Occipital lobe (tissue), 3 donors: ENCODE measurements at places on chromosomes 12 and 14.

- no peak for DNase-seq
Measured at GRCh38 chr12:4191642-4192041, 81.9 kb upstream of the CCND2 start.

GRCh38 chr14:92456215-92457015, 57.2 kb upstream of the RIN3 start:
- DNase-seq = no peak

- no peak for DNase-seq
Measured at GRCh38 chr14:56581041-56581727, 1.6 kb downstream of the TMEM260 start.

DNA sequence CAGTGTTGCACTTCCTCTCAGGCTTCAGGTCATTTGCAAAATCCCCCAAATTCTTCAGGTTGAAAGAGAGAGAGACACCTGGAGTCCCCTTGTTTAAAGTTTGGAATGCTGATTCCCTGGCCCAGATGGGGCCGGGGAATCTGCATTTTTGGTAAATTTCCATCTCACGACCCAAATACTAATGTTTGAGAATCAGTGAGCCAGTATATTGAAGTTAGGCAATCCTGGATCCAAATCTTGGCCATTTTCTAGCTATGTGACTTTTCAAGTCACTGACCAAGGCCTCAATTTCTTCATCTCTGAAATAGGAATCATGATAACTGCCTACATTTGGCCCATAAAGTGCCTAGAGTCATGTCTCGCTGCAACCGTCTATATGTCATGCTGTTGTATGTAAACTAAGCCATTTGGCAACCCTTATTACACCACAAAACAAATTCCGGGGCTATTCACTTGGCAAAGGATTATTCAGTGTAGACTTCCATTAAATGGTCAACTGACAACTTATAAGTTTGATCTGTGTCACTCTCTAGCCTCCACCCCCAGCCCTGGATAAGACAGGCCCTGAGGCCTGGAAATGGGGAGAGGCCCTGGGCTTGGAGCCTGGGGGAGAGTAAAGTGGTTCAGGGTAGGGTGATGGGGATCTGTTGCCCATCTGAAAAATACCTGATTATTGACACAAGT, 3.7 kb upstream of the ZFP36L1 start:
- no peak for DNase-seq
